ENCODE measurements at places on chromosomes 1 and 21.
A peak's percentile ranks its signal among the peaks of the same experiment; 100 is the strongest.

- DNase-seq, result no peak
These were observed 12.2 kb downstream of the NGF start for GRCh38 chr1:115325874-115326273.

DNA sequence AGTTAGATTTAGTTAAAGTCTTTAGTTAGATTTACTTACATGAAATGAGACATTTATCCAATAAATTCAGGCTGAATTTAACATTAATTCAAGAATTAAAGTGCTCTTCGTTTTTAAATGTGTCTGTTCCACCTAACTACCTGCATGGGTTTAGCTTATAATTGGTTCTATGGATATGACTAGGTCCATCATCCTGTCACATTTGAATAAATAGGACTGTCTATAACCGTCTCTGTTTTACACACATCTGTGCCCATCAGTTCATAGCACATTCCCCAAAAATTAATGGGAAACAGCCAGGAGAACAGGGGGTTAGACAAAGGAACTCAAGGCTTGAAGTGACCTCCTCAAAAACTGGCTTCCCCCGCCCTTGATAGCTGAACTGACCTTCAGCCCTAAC is 219.6 kb downstream of the MRPL39 start:
- DNase-seq, result no peak

DNA sequence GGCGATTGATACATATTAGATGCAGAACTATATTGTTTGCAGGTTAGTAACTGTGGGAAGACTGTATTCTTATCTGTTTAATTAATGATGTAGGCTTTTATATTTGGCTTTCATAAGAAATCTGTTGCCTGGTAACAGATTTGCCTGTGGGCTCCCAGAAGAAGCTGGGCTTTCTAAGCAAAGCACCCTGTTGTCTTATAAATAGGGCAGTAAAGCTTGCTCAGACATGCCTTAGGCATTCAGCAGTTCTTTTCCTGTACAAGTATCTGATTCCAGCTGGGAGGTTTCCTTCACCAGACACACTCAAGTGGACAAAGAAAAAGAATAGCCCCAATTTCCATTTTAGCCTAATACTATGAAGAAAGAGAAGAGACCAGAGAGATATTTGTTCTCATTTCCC is 524.0 kb downstream of the LRRIQ3 start:
- no peak for DNase-seq

DNA sequence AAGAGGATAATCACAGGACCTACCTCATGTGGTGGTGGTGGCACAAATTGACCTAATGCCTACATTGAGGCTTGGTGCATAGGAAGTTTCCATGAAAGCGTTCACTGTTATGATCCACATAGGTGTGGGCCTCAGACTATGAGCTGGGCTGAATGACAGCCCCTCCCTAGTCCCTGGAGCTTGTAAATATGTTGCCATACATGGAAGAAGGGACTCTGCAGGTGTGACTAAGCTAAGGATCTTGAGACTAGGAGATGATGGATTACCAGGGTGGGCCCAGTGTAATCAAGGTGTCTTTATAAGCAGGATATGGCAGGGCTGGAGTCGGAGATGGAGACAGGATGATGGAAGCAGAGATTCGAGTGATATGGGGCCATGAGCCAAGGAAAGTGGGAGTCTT is 31.0 kb upstream of the KCNE1 start:
- no peak for DNase-seq

DNA sequence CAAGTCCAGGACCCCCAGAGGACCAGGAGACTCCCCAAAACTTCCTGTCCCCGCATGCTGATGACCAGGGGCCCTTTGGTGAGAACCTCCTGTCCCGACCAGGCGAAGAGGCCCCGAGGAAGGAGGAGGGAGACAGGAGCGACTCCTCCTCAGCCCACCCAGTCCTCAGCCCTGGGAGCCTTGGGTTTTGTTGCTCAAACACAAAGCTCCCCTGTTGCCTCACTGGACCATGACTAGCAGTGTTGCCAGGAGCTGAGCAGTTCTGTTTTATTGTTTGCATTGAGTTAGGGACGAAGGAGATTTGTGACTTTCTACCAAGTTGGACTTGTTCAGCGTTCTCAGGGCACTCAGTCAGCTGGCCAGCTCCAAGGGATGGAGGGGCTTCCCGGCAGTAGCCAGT is 10.0 kb downstream of the UMODL1 start:
- DNase-seq, result peak; percentile 63

DNA sequence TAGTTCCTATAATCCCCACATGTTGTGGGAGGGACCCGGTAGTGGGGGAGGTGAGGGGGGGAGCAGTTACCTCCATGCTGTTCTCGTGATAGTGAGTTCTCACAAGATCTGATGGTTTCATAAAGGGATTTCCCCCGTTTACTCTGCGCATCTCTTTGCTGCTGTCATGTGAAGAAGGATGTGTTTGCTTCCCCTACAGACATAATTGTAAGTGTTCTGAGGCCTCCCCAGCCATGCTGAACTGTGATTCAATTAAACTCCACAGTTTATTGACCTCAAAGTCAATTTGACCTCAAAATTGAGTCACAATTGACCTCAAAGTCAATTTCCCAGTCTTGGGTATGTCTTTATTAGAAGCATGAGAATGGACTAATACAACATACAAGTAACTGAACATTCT is 19.7 kb downstream of the DPH5 start:
- DNase-seq, result no peak

GRCh38 chr1:112625696-112626095 is 6.1 kb downstream of the CAPZA1 start:
- DNase-seq, result peak; percentile 50

DNA sequence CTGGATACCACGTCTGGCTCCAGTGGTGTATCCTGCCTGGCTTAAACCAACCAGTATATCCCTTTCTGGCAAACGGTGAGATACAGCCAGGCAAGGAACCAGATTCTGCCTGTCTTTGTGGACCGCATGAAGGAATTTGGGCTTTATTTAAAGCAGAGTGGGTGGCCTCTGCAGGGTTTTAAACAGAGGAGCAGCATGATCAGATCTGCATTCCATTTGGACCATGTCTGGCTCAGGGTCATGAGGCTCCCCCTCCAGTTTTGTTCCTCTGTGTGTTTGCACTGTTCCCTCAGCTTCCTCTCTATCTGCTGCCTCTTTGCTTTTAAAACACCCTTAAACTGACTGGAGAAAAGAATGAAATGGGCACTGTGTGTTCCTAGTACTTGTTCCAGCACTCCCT is 195.0 kb downstream of the GIPC2 start:
- DNase-seq, result peak; percentile 16

- peak; percentile 40 for DNase-seq
These were observed 108.7 kb downstream of the PRDM2 start for GRCh38 chr1:13808729-13809131.

GRCh38 chr1:166282391-166283137 is 115.8 kb upstream of the FAM78B start:
- DNase-seq, result no peak

DNA sequence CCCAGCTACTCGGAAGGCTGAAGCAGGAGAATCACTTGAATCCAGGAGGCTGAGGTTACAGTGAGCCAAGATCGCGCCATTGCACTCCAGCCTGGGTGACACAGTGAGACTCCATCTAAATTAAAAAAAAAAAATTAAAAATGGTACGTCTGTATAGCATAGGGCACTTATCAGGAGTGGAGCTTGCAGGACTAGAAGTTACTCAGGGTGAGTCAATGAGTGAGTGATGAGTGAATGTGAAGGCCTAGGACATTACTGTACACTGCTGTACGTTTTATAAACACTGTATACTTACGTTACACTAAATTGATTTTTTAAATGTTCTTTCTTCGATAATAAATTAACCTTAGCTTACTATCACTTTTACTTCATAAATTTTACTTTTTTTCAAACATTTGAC is 183.6 kb downstream of the NR5A2 start:
- DNase-seq, result peak; percentile 85

DNA sequence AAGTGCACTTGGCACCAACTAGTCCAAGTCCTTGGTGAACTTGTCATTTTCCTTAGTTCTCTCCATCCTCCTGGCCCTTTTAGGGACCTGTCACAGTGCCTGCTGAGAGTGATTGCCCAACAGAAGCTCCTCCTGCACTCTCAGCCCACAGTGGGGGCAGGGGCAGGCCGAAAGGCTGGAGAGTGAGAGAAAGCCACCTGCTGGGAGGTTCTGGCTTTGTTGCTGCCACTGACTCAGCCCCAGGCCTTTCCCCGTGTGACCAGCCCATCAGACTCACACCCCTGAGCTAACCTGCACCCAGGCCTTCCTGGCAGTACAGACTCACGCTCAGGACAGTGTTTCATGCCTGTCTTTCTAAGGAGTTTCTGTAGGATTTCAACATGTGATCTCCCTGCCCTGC is 17.1 kb upstream of the PROK1 start:
- peak; percentile 61 for DNase-seq

GRCh38 chr1:103122983-103123720 is 14.8 kb upstream of the COL11A1 start:
- no peak for DNase-seq

DNA sequence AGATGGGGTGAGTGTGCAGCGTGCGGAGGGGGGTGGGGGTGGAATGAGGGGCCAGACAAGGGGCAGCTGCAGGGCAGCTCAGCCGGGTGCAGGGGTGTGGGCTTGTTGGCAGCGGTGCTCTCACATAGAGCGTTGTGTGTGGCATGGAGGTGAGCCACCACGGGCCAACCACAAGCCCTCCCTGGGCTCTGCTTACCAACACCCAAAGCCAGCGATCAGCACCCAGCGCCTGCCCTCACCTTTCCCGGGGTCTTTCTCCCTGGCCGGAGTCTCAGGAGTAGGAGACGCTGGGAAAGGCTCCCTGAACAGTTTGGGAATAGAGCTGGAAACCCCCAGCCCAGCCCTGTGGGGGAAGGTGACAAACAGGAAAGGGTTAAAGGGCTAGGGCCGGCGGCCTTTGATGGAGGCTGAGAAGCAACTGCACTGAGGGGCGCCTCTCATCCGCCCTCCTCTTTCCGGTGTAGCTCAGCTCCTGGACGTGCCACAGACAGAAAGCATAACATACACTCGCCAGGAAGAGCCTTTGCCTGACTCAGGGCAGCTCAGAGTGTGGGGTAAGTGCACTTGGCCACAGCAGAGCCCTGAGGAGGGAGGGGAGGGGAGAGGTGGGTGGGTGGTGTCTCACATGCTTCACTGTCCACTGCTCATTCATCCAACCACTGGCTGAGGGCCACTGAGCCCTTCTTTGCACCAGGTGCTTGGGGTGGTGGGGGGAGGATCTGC is 577 bp downstream of the IKBKE start:
- peak; percentile 90 for DNase-seq

GRCh38 chr1:39631361-39632322 is 7.8 kb downstream of the HEYL start:
- DNase-seq, result peak; percentile 16

GRCh38 chr21:27498025-27498424 is 531.1 kb upstream of the ADAMTS5 start:
- peak; percentile 38 for DNase-seq

All from GM23248 (cell line).